ENCODE measurements at places on chromosomes 1 and 21.

- no peak for DNase-seq
Observed at GRCh38 chr1:198132060-198132781, 24.6 kb upstream of the NEK7 start.

DNA sequence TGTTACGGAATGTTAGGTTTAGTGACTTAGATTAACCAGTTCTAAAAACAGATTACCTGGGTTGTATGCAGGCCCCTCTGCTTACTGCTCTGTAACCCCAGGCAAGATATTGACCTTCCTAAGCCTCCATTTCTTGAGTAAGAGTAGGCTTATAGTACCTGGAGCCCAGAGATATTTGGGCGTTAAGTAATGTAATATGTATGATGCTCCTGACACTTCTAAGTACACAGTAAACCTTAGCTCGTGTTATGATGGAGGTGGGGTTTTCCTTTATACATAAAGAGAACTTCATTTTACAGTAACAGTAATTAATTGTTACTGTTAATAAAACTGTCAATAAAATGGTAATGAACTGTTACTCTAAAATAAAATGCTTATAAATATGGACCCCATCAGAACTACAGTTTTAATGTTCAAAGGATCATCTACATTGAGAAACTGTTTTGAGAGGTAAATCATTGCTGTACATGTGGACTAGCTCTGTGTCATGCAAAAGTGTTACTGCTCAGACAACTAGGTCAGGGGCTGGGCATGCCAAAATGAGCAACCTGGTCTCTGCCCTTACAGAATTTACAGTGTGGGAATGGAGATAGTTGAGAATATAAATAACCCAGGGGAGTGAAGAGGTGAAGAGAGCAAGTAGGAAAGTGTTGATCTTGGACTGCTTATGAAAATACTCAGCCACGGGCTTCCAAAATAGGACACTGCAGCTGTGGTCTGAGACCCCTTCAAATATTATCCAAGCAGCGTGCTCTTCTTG lies 26.6 kb downstream of the LRRC8C start:
- DNase-seq, result no peak

GRCh38 chr1:233395863-233396646 lies 68.5 kb downstream of the MAP3K21 start:
- DNase-seq, result no peak

- peak; percentile 14 for DNase-seq
Observed at GRCh38 chr1:111776391-111776790, 20.7 kb downstream of the DDX20 start.

- DNase-seq, result no peak
Observed at GRCh38 chr1:9659328-9659727, 7.8 kb downstream of the PIK3CD start.

- DNase-seq, result no peak
Observed at GRCh38 chr1:177525176-177525575, 354.4 kb downstream of the BRINP2 start.

- DNase-seq, result no peak
Observed at GRCh38 chr1:230143534-230143933, 76.5 kb downstream of the GALNT2 start.

Data from mesendoderm (in vitro differentiated cells).